GM23248 (cell line): ENCODE measurements at places on chromosomes 11 and 22.

GRCh38 chr11:68524681-68525080 is 64.1 kb downstream of the PPP6R3 start:
- no peak for DNase-seq

GRCh38 chr11:28584992-28585391 is 476.8 kb downstream of the METTL15 start:
- peak; percentile 66 for DNase-seq

- peak; percentile 96 for DNase-seq
These were observed 18.1 kb downstream of the POLA2 start for GRCh38 chr11:65279741-65280440.

DNA sequence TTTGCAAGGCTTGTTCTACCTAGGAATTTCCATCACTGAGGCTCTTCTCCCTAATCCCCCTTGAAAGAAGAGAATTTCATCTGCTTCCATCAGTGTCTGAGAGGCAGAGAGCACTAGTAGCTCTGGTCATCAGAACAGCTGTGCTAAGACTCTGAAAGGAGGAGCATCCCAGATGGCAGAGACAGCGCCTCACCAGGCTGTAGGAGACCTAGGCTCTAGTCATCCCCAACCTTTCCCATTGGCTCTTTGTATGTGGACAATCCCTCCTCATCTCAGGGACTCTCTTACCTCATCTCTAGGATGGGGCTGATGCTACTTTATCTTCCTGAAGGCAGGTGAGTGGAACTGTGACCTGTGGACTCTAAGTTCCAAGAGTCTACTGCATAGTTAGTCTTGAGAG is 8.8 kb upstream of the OR9I1 start:
- peak; percentile 6 for DNase-seq
